Gastroesophageal sphincter (tissue), 4 donors: ENCODE measurements at places on chromosomes 12 and 14. TPM values are rescaled to one million over a fixed set of nuclear protein-coding genes. Genes with fewer than 3 reads are reported as not detected.

The MYF6 gene
- total RNA-seq = not detected

The C12orf50 gene
- not detected for total RNA-seq

The PELI2 gene
- 10.5 TPM for total RNA-seq

The TSHR gene
- not detected for total RNA-seq

The EXD2 gene
- total RNA-seq = 37.1 TPM

The RNF212B gene
- not detected for total RNA-seq

The AHNAK2 gene
- total RNA-seq = 334 TPM
